Hematopoietic multipotent progenitor cell treated with erythropoietin and hydrocortisone succinate and interleukin-3 and kit ligand, for 15 days (in vitro differentiated cells): ENCODE measurements at places on chromosomes 1 and 21.

GRCh38 chr1:50295566-50295965 is 127.7 kb downstream of the DMRTA2 start:
- no peak for DNase-seq

GRCh38 chr1:224587051-224587450 is 29.1 kb upstream of the CNIH3 start:
- no peak for DNase-seq

DNA sequence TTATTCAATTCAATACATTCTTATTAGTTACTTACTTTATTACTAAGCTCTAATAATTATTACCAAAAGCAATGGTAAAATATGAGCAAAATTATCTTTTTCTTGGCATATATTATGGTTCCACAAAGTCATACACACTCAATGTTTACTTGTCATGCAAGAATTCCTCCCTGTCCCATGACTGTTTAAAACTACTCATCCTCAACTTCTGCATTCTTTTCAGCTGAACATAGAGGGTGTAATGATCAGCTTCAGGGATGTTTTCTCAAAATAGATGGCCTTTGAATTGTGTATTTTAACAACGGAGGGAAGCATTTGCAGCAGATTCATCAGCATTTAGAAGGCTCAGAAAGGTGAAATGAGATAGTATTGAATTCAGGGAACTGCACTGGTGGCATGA is 499.0 kb downstream of the RWDD3 start:
- DNase-seq: no peak

- no peak for DNase-seq
These were observed 51.3 kb upstream of the LRRN2 start for GRCh38 chr1:204736836-204737235.

DNA sequence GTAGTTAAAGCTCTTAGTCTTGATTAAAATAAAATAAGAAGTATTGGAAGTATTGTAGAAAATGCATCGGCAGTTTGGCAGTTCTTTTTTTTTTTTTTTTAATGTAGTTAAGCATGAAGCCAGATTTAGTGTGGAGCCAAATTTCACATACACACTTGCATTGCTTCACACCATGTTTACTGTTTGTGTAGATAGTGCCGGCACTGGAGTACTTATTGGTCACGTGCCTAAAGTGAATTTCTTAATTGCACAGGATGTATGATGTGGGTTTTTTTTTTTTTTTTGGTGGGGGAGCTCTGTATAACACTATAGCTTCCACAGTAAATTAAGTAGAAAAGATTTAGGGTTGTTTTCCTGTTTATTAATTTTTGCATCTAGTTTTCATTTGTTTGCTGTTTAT is 21.2 kb upstream of the TMEM61 start:
- no peak for DNase-seq

- no peak for DNase-seq
These were observed 385.1 kb upstream of the USP24 start for GRCh38 chr1:55600242-55600641.

DNA sequence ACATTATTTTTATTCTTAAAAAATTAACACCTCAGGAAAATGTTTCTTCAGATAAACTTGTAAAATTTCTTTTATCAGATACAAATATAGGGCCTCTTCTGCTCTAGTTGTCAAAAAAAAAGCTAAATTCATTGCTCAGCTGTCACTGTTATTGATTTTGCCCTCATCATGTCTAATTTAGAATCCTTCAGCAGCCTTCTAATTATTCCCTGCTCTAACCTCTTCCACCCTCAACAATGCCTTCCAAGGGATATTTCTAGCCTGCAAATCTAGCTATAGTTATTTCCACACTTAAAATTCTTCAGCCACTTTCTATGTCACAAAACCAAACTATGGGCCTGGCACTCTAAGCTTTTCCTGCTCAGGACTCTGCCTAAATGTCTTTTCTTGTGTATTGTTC is 25.2 kb downstream of the PDE4B start:
- no peak for DNase-seq

DNA sequence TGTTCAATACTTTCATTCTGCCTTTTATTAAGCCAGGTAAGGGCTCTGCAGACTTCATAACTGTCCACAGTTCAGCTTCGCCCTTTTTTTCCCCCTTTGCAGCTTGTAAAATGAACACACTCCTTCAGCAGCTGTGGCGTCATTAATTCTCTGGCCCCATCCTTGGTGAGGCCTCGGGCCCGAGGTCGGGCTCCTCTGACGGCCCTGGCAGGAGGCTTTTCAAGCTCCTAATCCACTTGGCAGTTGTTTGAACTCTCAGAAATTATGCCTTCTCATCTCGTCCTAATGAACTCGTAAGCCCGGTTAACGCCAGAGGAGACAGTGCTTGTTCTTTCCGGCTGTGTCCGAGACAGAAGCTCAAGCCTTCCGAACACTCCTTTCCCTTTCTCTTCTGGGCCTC is 18.1 kb upstream of the EPHA8 start:
- DNase-seq: no peak

- DNase-seq: no peak
These were observed 371.9 kb downstream of the RGS7 start for GRCh38 chr1:240985081-240985480.

DNA sequence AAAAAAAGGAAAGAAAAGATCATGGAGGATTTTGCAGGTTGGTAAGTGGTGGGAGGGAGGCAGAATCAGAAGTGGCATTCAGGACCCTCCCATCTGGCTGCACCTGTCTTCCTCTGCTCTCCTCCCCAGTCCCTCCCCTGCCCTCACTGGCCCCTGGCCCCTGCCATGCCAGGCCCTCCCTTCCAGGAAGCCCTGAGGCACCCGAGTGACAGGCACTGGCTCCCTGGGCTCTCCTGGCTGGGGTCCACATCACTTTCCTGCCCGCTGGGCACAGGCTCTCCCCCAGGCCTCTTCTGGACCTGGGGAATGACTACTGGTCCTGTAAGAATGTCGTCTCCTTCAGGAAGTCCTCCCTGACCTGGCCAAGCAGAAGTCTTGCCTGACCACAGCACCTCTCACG is 15.3 kb upstream of the ADARB1 start:
- no peak for DNase-seq
